ENCODE measurements at places on chromosomes 5 and 9.

- DNase-seq: no peak
Observed at GRCh38 chr5:153209016-153209415, 281.5 kb upstream of the GRIA1 start.

GRCh38 chr9:130106860-130107233 is 53.1 kb downstream of the GPR107 start:
- no peak for DNase-seq

GRCh38 chr9:134388289-134388808 is 62.1 kb downstream of the RXRA start:
- no peak for DNase-seq

DNA sequence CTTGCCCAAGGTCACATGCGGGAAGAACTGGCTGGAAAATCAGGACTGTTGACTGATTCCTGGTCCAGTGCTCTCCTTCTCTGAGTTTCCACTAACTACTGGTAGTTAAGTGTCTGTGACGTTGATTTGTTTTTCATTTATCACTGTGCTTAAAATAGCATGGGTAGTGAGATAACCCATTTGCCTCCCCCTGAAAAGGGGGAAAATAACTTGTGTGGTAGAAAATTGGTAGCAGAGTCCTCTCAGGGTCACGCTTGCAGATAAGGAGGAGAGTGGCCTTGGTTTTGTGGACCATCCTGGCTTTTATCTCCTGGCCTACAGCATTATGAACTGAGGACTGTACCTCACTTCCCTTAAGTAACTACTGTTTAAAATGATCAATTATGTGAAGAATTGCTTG is 10.9 kb downstream of the FUBP3 start:
- DNase-seq: no peak

GRCh38 chr5:54275361-54275760 is 35.0 kb downstream of the ARL15 start:
- DNase-seq: no peak

GRCh38 chr5:119386596-119387344 is 31.0 kb downstream of the TNFAIP8 start:
- no peak for DNase-seq

All from GM03348 (cell line).